Inflammatory macrophage (primary cell): ENCODE measurements at places on chromosomes 2 and 18.
A peak's percentile ranks its signal among the peaks of the same experiment; 100 is the strongest.

DNA sequence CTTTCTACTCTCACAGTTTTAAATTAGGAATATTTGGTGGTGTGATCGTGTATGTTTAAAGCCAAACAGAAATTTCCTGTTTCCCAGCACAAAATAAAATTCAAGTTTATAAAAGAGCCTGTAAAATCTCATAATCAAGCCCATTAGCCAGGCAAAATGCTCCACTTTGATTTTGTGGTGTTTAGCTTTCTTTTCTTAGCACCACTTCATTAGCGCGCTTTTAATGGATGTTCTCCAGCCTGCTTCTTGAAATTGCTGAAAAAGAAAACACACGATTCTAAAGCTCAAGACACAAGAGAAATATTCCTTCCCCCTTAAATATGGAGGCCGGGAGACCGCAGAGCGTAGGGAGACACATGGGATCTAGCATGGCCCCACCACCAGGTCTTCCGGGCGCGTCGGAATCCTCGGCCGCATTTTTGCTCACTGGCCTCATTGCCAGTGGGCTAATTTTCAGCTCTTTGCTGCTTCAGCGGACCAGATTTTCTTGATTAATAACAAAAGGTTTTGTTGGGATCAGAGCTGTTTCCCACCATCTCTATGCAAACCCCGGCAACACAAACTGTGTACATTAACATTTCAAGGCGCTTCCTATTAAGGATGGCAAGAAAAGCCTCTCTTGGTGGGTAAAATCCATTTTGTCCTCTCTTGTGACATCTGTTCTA lies 40.4 kb upstream of the ID2 start:
- DNase-seq = no peak

GRCh38 chr2:11227595-11227994 lies 72.3 kb downstream of the SLC66A3 start:
- no peak for DNase-seq

GRCh38 chr2:223537651-223538601 lies 64.2 kb downstream of the SCG2 start:
- DNase-seq = no peak

GRCh38 chr18:424071-424661 lies 76.3 kb downstream of the COLEC12 start:
- no peak for DNase-seq

GRCh38 chr2:104407641-104408040 lies 446.3 kb upstream of the POU3F3 start:
- DNase-seq = no peak

GRCh38 chr2:203476881-203477280 lies 58.2 kb downstream of the RAPH1 start:
- no peak for DNase-seq

- no peak for DNase-seq
These were observed 39.1 kb upstream of the NABP1 start for GRCh38 chr2:191638802-191639172.

GRCh38 chr2:179273461-179273962 lies 8.9 kb upstream of the SESTD1 start:
- DNase-seq = no peak

- no peak for DNase-seq
These were observed 4.1 kb downstream of the TBC1D8 start for GRCh38 chr2:101147062-101147461.

GRCh38 chr2:136117391-136117841 lies 533 bp downstream of the CXCR4 start:
- peak; percentile 69 for DNase-seq

DNA sequence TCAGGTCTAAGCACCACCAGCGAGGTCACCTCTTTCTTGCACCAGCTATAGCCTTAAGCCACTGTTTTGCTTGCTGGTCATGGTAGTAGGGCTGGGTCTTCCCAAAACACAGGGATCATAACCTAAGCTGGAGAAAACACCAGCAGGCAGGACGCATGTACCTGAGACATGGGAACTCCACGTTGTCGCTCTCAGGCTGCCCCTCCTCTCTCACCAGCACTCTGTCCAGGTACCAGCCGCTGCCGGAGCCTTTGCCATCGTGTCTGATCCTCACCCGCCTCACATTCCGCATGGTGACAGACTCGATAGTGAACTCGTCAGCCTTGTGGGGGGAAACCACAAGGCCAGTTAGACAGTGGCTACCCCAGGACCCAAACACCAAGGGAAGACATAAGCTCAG lies 79.5 kb downstream of the LOXHD1 start:
- DNase-seq = no peak

GRCh38 chr2:207722773-207723424 lies 11.5 kb downstream of the CCNYL1 start:
- DNase-seq = no peak

- DNase-seq = no peak
These were observed 17.7 kb upstream of the SEMA4C start for GRCh38 chr2:96887493-96888012.

DNA sequence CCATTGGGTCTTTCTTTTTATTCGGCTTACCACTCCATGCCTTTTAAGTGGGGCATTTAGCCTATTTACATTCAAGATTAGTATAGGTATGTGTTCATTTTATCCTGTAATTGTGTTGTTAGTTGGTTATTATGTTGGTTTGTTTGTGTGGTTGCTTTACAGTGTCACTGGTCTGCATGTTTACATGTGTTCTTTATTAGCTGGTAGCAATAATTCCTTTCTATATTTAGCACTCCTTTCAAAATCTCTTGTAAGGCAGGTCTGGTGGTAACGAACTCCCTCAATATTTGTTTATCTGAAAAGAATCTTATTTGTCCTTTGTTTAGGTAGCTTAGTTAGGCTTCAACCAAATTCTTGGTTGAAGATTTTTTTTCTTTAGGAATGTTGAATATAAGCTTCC lies 68.7 kb upstream of the XDH start:
- DNase-seq = no peak

- no peak for DNase-seq
These were observed 193.4 kb upstream of the RMP24 start for GRCh38 chr18:35778850-35779627.

DNA sequence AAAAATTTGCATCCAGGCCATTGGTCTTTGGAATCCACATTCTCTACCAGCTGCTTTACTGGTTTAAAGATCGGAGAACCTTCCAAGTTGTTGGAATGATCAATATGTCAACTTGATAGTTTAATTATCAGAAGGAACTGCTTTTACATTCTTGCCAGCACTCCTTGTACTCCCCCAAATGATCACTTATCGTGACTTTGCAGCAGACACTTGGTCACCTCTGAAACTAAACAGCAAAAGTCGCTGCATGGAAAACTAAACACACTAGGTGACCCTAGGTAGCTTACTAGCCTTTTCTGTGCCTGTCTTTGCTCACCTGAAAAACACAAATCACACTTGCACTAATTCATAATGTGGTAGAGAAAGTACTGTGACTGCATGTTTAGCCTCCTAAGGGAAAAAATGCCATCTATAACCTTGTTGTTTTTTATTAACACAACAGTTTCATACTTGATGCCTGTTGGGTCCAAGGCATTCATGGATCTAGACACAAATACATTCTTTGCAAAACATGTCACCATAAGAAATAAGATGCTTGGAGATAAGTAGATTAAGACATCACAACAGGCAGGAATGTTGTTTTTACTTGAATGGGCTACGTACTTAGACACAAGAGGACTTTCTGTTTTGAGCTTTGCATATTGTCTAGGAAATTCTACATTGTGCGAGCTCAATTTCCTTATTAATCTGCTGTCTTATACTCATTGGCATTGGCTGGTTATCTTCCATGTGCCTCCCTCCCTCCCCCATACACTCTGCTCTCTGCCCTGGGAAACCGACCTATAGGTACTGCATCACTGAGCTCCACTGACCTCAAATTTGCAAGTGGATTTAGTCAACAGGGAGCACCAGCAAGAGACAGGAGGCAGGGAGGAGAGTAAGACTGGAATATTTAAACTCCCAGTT lies 219.1 kb upstream of the STK17B start:
- no peak for DNase-seq

DNA sequence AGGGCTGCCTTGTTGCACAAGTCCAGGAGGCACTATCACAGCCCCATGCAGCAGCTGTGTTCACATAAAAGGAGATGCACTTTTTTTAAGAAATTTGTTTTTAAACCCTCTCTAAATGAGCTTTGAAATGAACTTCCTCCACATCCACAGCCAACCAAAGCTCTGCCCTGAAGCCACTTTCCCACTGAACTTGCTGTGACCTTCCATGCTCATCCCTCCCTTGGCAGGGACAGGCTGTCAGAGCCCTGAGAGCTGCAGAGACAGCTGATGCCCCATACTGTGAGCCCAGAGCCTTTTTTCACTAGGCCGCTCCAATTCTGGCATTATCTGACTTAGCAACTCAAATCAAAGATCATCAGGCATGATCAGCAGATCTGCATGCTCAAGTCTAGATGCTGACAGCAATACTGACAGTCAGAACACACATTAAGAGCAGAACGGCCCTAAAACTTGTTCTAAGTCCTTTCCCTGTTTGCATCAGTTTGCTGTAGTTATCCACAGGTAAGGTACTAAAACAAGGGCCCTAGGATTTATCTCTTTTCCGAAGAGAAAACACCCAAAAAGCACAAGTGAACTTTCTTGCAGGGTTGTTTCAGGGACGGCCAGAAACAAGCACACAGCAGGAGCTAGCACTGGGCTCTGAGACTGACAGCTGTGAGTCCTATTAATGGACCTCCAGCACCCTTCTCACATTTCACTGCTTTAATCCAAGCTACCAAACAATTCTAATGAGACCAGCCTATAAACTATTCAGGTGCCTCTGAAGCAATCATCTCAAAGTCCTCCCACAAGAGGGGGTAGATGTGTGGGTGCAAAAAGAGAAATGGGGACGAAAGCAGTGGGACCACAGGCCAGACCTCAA lies 34.9 kb downstream of the RNU4ATAC start:
- DNase-seq = no peak

GRCh38 chr2:96556441-96557330 lies 20.1 kb downstream of the ARID5A start:
- DNase-seq = peak; percentile 97

- DNase-seq = no peak
These were observed 53.9 kb downstream of the NCK2 start for GRCh38 chr2:105798595-105798994.

DNA sequence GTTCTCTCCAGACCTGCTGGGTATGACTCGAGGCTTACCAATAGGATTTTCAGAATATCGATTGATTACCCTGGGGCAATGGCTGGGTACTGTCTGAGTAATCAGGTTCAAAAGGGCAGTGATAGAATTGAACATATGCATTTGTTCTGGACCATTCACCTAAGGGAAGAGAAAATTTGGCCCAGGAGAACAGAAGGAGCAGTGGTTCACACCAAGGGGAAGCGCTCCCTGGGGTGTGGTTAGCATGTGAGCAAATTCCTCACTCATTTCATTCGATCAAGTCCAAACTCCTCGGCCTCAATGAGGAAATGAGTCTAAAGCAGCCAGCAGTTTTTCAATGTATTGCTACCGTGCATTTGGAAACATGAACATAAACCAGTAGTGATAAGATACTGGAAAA lies 55.6 kb downstream of the CYP26B1 start:
- no peak for DNase-seq

DNA sequence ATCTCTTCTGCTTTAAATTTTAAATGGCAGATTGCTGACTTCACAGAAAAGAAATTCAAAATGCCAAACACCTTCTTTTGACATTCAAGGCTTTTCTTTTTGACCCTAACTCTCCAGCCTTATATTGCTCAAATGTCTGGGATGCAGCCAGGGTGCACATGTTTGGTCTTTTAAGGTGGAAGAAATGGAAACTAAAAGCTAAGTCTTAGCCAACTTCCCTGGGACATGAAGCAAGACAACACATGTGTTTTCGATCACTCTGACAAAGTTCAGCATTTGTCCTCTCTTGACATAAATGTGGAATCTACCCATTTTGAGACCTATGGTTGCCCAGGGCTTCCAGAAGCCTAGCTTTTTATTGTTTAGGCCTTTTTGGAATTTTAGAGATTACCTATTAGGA lies 161.6 kb downstream of the RDH14 start:
- DNase-seq = no peak

- peak; percentile 62 for DNase-seq
These were observed 4.1 kb downstream of the ZEB2 start for GRCh38 chr2:144515696-144516410.

DNA sequence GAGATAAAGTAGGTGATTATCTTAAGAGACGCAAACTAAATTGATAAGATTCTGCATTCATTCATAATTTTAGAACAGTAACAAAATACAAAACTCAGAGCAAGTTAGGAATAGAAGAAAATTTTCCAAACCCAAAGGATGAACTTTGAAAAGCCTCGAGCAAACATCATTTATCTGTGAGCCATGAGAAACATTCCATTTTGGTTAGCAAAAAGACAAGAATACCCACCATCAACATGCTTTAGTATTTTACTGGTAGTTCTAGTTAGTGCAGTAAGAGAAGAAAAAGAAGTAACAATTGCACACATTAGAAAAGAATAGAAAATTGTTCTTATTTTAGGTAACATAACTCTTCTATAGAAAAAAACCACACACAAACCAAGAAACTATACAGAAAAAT lies 291.3 kb upstream of the TCF4 start:
- DNase-seq = no peak

GRCh38 chr2:174776223-174776622 lies 12.0 kb upstream of the CHRNA1 start:
- DNase-seq = no peak

GRCh38 chr18:68121308-68121707 lies 593.6 kb downstream of the TMX3 start:
- no peak for DNase-seq

DNA sequence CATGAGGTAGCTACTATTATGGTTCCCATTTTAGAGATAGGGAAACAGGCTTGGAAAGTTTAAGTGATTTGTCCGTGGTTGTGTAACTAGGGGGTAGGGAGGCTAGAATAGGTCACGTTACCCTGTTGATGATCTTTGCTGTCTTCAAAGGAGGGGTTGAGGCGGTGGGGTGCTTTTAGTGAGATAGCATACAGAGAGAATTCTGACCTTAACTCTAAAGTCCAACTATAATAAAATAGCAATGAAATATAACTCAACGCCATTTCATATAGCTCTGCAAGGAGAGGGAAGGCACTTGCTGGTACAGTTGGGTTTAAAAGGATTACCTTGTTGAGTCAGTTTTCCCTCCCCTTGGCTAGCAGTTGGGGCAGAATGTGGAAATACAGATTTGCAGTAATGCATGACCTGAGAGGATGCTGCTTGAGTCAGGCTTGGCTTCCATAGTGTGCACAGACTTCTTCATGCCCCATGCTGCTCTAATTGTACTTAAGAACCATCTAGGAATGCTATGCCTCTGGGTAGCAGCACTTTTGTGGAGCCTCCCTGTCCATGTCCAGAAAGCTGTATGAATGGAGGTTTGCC lies 143.9 kb downstream of the LTBP1 start:
- no peak for DNase-seq

GRCh38 chr2:111670776-111671175 lies 213.2 kb downstream of the ANAPC1 start:
- DNase-seq = no peak

- no peak for DNase-seq
These were observed at the start of gene SERPINB13 for GRCh38 chr18:63586966-63587365. Gene SERPINB13 (plus strand): TSS chr18:63587343. CDS start chr18:63588668, 1,325 bp downstream.

GRCh38 chr2:20021405-20022009 lies 9.0 kb upstream of the MATN3 start:
- DNase-seq = peak; percentile 36

- no peak for DNase-seq
These were observed 51.1 kb downstream of the COLEC12 start for GRCh38 chr18:449374-449773.
